ENCODE measurements at places on chromosomes 16 and 17. TPM values are rescaled to one million over a fixed set of nuclear protein-coding genes. Genes with fewer than 3 reads are reported as not detected.

GRCh38 chr16:642189-643049 is 791 bp downstream of the MCRIP2 start:
- DNase-seq: peak; percentile 84

DNA sequence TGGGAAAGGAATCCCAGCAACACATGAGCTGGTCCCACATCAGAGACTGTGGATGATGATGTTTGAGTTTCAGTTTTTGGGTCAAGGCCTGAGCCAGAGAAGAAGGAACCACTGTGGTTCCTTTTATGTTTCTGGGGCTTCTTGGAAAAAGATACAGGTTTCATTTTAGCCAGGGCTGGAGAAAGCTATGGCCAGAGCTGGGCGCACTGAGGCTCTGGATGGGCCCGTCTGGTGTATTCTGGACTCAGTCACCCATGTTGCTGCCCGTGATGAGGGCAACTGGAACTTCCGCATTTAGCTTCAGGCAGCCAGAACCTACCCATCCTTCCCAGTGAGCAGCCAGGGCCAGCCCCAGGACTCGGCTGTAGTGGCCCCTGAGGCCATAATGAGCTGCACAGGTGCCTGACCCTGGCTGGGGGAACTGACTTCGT is 15.0 kb upstream of the PITPNA start:
- DNase-seq: no peak

DNA sequence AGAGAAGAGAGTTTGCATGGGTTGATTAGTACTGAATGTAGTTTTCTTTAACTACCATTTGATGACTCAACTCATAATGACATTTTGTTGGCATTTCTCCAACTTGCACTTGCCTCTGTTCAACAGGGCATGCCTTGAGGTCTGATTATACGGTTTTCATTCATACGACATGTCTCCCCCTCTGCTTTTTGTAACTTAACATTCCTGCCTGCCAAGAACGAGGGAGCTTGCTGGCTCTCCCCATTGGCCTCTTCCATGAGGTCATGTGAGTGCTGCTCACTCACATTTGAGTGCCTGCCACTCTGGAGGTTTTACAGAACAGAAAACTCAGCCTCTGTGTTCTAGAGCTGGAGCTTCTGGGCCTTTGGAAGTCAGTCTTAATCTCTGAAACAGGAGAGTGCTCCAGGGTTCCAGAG is 19.7 kb downstream of the MAP2K6 start:
- no peak for DNase-seq

DNA sequence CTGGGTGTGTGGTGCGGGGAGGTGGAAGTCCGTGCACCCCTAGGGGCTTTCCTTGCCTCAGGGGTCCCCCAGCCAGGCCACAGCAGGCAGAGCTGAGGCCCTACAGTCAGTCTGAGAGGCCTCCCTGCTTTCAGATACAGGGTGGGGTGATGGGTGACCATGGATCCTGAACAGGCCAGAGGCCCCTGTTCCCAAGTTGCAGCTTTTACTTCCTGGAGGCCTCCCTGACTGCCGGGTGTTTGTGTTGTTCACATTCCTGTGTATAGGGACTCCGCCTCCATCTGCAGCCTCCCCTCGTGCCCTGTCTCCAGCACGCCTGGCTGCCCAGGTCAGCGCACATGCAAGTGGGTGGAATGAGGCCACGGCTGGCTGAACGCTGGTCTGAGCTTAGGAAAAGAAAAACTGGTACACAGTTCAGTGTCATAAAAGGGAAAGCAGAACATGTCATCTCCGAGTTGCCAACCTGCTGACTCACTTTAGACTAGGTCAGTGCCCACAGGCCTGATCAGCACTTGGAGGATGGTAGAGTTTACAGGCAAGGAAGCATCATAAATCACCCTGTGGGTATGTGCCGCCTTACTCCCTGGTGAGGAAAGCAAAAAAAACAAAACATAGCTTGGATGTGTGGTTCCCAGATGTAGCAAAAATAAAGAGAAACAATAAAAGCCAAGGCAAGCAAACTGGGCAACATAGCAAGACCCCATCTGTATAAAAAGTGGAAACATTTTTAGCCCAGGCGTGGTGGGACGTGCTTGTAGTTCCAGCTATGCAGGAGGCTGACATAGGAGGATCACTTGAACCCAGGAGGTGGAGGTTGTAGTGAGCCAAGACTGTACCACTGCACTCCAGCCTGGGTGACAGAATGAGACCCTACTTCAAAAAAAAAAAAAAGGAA is 6.2 kb upstream of the SLC7A6 start:
- peak; percentile 93 for DNase-seq

GRCh38 chr16:17173281-17173680 is 297.5 kb downstream of the XYLT1 start:
- peak; percentile 74 for DNase-seq

GRCh38 chr17:57697197-57697596 is 47.9 kb downstream of the CCDC182 start:
- DNase-seq: no peak

DNA sequence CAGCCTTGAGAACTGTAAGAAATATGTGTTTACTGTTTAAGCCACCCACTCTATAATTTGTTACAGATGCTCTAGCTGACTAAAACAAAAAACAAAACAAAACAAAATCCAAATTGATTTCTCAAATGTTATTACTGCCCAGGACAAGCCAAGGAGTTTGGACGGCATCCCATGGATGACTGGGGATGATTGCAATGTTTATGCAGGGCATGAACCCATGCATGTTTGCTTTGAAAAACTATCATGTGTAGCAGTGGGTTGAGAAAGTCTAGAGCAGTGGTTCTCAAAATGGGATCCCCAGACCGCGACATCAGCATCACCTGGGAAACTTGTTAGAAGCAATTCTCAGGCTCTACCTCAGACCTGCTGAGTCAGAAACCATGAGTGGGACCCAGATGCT is 223.2 kb upstream of the PSMD7 start:
- no peak for DNase-seq

DNA sequence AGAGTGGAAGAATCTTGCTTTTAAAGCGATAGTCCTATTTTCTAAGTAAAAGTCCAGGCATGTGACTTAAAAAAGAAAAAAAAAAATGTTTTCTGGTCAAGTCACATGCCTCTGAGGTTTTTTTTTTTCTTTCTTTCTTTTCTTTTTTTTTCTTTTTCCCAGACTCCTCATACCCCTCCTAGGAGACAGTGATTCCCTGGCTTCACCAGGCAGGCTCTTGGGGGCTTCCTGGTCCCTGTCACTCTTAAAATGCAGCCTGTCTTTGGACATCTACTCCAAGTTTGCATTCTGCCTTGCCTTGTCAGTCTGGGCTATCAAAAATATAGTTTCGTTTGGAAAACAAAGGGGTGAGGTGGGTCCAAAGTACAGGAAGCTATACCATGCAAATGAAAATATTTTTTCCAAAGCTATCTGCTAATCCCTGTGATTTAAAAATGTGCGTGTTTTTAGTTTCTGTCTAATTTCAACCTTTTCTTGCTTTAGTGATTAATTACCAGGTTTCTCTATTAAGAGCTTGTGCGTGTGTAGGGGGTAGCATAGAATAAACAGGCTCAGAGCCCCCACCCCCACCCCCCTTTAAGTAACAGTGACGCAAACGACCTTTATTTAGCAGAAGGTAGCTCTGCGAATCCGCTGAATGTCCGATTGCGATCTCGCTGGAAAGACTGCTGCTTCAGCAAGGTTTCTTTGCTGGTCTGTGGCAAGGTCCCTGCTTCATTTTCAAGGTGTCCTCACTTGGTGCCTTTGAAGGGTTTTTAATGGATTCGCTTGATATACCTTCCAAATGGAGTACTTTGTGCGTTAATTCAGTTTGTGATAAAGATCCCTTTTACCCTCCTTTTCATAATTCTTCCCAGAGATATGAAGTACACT is 510.2 kb downstream of the WWOX start:
- DNase-seq: no peak

DNA sequence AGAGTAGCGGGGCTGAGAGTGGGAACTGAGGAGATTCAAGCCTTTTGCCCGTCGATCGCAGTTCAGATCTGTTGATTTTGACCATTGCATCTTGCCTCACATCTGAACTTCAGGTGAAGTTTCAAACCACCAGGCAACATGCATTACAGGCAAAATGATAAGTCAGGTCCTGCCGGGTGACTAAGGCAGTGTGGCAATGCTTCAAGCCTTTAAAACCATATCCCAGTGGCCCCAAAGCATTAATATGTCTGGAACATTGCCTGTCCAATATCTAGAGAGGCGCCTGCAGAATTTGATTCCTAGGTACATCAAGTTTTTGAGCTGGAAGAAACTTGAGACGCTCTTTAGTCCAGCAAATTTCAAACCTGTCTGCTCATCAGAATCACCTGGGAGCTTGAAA is 502.8 kb downstream of the MAF start:
- DNase-seq: no peak

GRCh38 chr16:58563775-58564174 is 48.5 kb downstream of the SETD6 start:
- no peak for DNase-seq

DNA sequence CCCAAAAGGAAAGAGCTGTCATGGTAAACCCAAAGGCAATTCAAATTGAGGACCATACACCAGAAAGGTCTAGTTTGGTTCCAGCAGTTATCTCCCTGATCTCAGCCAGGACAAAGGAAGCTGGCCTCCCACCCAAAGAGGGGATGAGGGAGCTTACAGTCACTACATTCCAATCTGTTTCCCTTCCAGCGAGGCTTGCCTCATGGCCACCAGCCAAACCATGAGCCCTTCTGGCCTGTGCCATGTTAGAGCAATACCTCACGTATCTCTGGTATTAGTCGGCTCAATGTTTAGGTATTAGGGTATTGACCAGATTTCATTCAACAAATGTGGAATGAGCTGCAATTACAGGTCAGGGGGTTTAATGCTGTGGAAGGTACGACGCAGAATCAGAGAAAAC is 8.4 kb downstream of the NDUFAB1 start:
- DNase-seq: no peak

- no peak for DNase-seq
These were observed 5.1 kb upstream of the TRIM25 start for GRCh38 chr17:56918916-56919315.

DNA sequence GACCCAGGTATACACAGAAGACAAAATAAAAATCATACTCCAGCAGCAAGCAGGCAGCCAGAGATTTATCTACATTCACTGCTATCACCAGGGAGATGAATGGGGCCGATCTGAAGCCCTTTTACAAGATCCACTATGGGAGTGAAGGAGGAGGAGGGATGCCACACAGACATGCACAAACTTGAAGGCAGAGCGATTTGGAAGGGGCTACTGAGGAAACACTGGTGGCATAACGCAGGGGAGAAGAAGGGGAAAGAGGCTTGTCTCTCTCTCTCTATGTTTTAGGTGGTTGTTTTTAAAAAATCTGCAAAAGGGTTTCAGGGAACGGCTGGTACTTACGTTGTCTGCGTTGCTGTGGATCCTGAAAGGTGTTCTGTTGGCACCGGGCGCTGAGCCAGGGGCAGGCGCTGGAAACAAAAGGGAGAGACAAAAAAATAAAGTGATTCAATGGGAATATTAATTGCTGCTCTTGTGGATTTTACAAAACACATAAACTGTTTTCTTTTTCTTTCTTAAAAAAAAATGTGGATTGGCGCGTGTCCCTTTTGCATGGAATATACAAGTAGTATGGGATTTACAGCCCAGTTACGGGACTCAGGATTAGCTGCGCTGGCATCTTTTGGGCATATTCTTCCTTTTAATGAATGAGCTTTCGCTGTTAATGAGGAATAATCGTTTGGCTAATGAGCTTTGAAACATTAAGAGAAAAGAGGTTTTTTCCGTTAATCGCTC is 255.3 kb upstream of the PMFBP1 start:
- no peak for DNase-seq

DNA sequence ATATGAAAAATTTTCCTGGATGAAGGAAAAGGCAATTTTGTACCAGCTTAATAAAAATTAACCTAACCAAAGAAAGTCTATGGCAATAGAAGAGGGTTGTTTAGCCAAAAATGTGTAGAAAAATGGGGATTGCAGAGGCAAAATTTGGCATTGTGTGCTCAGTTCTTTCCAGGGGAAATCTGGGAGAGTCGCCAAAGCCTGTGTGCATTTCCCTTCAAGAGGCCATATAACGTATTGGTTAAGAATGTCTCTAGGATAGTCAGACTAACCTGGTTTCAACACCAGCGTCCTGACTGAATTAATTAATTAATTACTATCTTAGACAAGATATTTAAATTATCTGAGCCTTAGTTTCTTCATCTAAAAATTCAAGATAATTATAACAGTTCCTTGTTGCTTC is 44.8 kb upstream of the HLF start:
- no peak for DNase-seq

DNA sequence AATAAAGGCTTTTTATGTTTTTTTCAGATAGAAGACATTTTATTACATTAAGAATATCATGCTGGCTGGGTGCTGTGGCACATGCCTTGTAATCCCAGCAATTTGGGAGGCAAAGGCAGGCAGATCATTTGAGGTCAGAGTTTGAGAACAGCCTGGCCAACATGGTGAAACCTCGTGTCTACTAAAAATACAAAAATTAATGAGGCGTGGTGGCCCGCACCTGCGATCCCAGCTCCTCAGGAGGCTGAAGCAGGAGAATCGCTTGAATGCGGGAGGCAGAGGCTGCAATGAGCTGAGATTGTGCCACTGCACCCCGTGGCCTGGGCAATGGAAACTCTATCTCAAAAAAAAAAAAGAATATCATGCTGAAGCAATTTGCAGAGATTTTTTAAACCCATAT is 29.1 kb upstream of the HAPSTR1 start:
- DNase-seq: no peak

DNA sequence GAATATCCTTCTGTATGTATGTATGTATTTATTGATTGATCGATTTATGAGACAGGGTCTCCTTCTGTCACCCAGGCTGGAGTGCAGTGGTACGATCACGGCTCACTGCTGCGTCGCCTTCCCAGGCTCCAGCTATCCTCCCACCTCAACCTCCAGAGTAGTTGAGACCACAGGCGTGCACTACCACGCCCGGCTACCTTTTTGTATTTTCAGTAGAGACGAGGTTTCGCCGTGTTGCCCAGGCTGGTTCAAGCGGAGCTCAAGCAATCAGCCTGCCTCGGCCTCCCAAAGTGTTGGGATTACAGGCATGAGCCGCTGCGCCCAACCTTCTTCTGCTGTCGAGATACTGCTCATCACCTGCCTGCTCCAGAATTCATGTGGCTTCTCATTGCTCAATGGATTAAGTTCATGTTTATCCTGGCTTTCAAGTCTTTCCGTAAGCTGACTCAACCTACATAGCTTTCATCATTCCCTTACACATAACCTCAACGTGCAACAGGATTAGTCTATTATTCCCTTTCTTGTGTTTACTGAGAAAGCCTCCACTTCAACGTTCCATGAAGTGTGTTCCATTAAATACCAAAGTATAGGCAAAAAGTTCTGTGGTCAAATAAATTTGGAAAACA is 13.6 kb downstream of the TAC4 start:
- DNase-seq: no peak

GRCh38 chr17:60139438-60140285 is 10.1 kb upstream of the CA4 start:
- peak; percentile 75 for DNase-seq

GRCh38 chr16:77403732-77404131 is 31.1 kb downstream of the ADAMTS18 start:
- DNase-seq: no peak

The CSH1 gene
- total RNA-seq: not detected

The TEX19 gene
- total RNA-seq: not detected

The FLOT2 gene
- 38.5 TPM for total RNA-seq

The NXPH3 gene
- 20.2 TPM for total RNA-seq

The CRHR1 gene
- not detected for total RNA-seq

The KRT33B gene
- total RNA-seq: not detected

The ANKRD40CL gene
- total RNA-seq: not detected

The SHCBP1 gene
- 0.66 TPM for total RNA-seq

The RAB26 gene
- total RNA-seq: 1.8 TPM

The TSNAXIP1 gene
- 1.1 TPM for total RNA-seq

The TGFB1I1 gene
- 228 TPM for total RNA-seq

The PLEKHH3 gene
- 17.8 TPM for total RNA-seq

The AANAT gene
- not detected for total RNA-seq

All from sigmoid colon (tissue), 7 donors.